Activated gamma-delta T cell treated with anti-CD3 and anti-CD28 coated beads, Interleukin-2, amount 50 U/mL, for 16 hours (primary cell): ENCODE measurements at places on chromosomes 2 and 18.

- no peak for DNase-seq
Observed at GRCh38 chr2:201568217-201568820, 75.0 kb downstream of the TMEM237 start.

DNA sequence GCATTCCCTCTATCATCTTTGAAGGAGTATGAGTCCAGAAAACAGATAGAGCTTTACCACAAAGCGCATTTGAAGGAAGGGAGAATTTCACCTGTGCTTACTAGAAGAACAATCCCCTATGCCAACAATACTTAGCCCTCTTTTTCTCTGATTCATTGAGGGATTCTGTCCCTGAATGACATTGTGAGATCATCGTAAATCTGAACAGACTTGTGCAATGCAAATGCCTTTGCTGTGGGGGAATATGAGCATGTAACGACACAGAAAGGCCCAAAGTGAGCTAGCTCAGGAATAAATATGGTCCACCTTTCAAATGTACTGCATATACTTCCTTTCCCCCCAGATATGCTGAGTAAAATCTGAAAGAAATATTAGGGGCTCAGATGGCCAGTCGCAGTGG lies 67.6 kb downstream of the SCN1A start:
- no peak for DNase-seq

GRCh38 chr2:150548527-150548926 lies 61.1 kb upstream of the RND3 start:
- no peak for DNase-seq

- no peak for DNase-seq
Observed at GRCh38 chr2:45013229-45014015, 4.2 kb upstream of the SIX2 start.

DNA sequence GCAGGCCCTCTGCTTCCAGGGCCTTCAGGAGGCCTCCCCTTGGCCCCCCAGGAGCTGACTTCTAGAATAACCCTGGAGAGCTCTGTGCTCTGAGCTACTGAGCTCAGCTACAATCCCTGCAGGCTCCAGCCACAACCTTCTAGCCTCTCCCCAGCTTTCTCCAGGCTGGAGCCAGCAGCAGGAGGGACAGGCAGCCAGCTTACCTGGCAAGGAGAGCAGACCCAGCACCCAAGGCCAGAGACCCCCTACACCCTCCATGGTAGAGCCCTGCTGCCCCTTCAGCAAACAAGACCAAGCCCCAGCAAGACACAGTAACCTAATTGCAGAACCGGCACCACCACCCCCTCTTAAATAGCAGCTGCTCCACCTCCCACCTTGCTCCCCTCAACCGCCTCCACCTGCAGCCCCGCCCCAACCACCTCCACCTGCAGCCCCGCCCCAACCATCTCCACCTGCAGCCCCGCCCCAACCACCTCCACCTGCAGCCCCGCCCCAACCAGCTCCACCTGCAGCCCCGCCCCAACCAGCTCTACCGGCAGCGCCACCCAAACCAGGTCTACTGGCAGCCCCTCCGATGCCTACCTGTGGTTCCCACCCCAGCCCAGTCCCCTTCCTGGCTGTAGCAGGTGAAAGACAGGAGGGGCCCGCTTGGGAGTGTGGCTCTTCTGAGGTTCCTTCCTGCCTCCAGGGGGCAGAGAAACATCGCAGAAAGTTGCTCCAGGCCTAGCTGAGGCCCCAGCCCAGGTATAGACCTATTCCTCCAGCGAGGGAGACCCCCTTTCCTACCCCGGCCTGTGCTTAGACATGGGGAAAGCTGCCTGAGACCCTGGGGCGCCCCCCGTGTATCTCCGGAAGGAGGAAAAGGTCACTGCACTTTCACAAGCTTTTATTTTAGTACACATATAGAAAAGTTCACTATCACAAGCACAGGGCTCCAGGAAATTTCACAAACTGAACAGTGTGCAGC lies at the start of gene ASTL:
ASTL (minus strand) TSS at position 324 of the 967 bp plus-strand sequence; CDS start at position 258, 66 bp downstream.
- peak; percentile 40 for DNase-seq

DNA sequence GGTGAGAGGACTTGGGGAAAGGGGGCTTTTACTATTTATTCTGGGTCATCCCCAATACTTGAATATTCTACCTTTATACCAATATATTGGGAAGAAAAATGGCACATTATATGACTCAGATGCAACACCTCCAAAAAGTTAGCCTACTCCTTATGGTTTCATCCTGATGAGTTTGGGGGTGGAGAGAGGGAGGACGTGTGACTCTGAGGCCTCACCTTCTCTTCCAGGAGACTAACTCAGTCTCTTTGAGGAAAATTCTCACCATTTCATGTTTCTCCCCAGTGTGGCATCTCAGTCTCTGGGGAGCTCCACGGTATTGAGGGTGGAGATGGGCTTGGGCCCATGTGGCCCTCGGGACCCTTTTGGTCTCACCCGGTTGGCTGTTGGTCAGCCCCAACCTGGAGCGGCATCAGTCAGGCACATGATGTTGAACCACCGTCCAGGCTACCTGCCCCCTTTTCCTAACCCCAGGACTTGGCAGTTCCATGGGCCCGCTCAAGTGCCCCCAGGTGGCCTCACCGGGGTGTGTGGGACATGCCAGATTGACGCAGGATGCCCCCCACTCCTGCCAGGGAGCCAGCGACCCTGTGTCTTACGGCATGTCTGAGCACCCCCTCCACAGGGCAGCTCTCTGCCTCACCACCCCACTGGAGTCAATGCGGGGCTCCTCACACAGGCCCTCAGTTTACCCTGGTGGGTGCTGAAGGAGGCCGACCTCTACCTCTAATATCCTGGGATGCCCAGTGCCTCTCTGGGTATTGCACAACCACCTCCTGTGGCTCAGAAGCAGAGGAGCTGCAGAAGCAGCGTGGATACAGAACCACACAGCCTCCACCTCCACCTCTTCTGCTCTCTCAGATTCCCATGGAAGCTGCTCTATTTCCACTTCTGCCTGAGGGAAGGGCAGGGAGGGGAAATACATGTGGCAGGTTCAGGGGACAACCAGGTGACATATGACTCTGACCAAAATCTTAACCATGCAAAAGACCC lies 297.4 kb downstream of the EIPR1 start:
- DNase-seq, result no peak

DNA sequence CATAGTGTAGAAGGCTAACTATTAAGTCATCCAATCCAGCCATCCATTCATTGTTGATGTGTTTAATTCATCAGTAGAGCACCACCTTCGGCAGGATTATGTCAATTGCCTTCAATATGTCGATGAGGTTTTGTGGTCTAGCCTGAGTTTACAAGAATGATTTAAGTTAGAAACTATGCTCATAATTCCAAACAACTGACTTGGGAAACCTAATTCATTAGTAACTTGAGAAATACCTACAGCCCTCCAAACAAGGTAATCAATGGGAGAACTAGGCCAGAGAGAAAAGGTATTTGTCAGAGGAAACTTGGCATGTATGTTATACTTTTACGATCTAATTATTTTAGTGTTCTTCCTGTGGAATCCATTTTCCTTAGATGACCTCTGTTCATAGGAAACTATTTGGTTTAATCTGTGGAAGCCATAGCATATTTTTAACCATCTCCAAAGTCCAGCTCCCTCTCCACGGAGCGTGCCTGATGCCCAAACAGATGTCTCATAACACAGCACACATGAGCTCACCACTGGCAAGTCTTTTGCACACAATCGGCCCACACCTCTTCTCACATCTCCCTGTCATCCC lies 148.5 kb downstream of the GFPT1 start:
- DNase-seq, result no peak

GRCh38 chr18:26516964-26517363 lies 31.4 kb downstream of the KCTD1 start:
- DNase-seq, result no peak

DNA sequence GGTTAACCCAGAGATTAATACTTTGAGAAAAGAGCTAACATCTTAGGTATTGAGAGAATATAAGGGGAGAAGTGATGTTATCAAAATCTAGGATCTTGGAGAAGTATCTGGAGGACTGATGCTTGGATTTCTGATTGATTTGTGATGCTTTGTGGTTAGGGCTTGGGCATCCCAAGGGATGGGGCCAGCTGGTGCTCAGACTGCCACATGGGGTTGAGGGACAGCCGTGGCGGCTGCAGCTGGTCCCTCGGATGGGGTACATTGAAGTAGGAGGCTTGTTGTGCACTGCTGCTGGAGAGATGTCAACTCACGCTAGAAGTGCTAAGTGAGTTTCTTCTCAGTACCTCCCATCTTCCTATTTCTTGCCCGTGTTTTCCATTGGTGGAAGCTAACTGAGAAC lies 22.4 kb downstream of the HRH4 start:
- no peak for DNase-seq

DNA sequence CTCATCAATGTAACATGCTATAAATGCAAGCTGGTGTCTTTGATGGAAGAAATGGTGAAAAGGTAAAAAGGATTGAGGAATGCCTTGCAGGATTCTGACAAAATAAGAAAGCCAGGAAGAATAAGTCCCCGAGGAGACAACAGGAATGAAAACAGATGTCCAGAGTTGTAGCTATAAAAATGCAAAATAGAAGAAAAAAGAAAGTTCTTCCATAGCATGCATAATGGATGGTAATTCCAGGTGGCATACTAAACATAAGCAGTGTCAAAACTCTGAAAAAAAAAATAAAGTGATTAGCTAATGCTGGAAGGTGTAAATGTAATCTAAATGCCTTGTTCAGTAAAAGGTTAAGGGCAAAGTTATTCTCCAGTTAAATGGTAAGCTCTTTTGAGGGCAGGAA lies 225.9 kb upstream of the CHST9 start:
- no peak for DNase-seq
